Germinal center (tissue), 1 donor: ENCODE measurements at places on chromosomes 16 and 17.

GRCh38 chr17:69962436-69962995 lies 112.5 kb upstream of the KCNJ16 start:
- no peak for DNase-seq

DNA sequence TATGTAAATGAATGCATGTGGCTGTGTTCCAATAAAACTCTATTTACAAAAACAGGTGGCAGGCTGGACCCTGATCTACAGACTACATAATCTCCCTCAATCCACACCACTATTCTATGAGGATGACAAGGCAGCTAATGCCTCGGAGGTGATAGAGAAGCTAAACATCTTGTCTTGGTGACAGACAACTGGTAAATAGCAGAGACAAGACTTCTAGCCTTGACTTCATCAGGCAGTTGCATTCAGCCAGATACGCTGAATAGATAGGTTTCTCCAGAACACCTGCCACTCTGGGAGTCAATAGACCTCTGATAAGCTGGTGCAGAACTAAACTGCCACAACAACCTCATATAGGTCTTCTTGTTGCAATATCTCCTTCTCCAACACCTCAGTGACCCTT lies 3.3 kb downstream of the ATPAF2 start:
- DNase-seq = no peak

GRCh38 chr17:1147664-1148063 lies 32.1 kb downstream of the ABR start:
- DNase-seq = no peak

DNA sequence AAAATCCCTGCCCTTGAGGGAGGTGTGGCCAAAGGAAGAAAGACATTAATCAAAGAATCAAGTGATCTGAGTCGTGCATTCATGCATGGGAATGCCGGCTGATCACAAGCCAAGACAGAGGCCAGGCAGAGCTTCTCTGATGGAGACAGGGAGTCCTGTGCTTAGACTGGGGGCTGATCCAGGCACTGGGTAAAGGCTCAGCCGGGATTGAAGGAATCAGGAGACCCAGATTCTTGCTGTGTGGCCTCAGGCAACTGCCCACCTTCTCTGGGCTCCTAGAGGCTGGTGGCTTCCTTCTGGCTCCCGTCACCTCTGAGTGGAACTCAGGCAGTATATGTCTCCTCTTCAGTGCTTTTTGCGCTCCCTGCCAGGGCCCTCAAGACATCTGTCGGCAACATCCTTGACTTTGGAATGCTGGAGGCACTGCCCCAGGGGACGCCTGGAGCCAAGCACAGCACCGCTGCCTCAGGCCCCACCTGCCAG lies 17.7 kb downstream of the RAI1 start:
- DNase-seq = no peak

DNA sequence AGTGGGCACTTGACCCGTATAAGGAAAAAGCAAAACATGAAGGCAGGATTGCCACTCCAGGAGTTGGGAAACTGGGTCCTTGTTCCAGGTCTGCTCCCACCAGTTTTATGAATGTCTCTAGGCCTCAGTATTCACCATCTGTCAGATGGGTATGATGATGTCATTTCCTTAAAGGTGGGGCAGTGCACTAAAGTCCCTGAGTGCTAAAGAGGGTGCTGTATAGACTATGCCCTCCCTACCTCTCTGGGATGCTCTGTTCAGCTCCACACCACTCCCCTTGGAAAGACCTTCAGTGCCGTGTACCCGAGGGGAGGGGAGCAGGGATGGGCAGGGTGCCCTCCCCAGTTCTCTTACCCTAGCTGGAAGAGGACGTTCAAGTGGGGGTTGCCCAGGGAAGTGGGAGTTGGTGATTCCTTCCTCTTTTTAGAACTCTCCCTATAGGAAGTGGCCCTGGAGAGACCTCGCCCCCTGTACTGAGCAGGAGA lies 2.2 kb downstream of the LASP1 start:
- DNase-seq = no peak
